GM12878 (cell line): ENCODE measurements at places on chromosomes 3 and 15. TPM values are rescaled to one million over a fixed set of nuclear protein-coding genes. Genes with fewer than 3 reads are reported as not detected.

MAP1A gene
- 0.10 and 0.16 TPM in 2 replicates for total RNA-seq

GUCA1C gene
- total RNA-seq: not detected in 2 replicates

TP63 gene
- 8.3 and 9.8 TPM in 2 replicates for total RNA-seq

- DNase-seq: no peak
- no peak overlapping the region for H3K4me3 ChIP-seq
- no peak overlapping the region for H3K27ac ChIP-seq
- no peaks in the 10 kb centered on the region for H3K27me3 ChIP-seq
- H3K36me3 ChIP-seq: no peaks in the 10 kb centered on the region
Measured at GRCh38 chr3:81395739-81396513, 365.5 kb downstream of the GBE1 start.

DNA sequence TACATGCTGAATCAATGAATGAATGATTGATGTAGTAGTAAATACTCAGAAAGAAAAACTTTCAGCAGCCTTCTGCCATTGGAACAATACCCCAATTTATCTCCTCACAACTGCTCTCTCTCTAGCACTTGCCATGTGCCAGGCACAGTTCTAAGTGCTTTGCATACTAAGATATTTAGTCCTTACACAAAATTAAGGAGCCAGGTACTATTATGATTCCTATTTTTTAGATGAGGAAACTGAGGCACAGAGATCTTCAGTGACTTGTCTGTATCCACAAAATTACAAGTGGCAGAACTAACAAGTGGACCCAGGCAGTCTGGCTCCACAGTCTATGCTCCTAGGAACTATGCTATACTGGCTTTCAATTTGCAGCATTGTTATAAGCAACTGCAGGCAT is 279.2 kb downstream of the LSAMP start:
- H3K4me3 ChIP-seq: no peak overlapping the region
- DNase-seq: no peak
- no peaks in the 10 kb centered on the region for H3K4me1 ChIP-seq
- no peaks in the 10 kb centered on the region for H3K36me3 ChIP-seq
- H3K27ac ChIP-seq: no peak overlapping the region
- H3K27me3 ChIP-seq: no peaks in the 10 kb centered on the region
